ENCODE measurements at places on chromosomes 4 and X.

GRCh38 chrX:10022273-10022541 is 55.0 kb downstream of the CLDN34 start:
- DNase-seq, result no peak

- no peak for DNase-seq
These were observed 171.2 kb downstream of the PPP3CA start for GRCh38 chr4:101175896-101176676.

- DNase-seq, result no peak
These were observed 17.2 kb downstream of the ANXA10 start for GRCh38 chr4:168109527-168109926.

DNA sequence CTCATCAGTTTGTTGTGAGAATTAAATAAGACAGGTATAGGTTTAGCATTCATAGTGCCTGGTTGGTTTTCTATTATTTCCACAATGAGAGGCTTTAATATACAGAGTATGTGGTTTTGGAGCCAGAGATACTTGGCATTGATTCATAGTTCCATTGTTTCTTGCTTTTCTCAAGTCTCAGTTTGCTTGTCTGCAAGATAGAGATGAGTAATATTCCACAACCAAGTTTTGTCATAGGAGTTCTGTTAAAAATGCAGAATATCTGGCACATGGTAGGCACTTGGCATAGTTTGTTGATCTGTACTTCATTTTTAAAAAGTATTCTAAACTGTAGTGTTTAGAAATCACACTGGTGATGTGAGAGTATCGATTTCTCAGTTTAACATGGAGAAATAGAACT is 37.5 kb upstream of the EDA2R start:
- no peak for DNase-seq

- DNase-seq, result no peak
These were observed 13.6 kb upstream of the RBPJ start for GRCh38 chr4:26307037-26307800.

GRCh38 chr4:6916069-6916586 is 6.5 kb downstream of the TBC1D14 start:
- DNase-seq, result no peak

GRCh38 chr4:159400558-159401225 is 297.8 kb downstream of the RAPGEF2 start:
- no peak for DNase-seq

DNA sequence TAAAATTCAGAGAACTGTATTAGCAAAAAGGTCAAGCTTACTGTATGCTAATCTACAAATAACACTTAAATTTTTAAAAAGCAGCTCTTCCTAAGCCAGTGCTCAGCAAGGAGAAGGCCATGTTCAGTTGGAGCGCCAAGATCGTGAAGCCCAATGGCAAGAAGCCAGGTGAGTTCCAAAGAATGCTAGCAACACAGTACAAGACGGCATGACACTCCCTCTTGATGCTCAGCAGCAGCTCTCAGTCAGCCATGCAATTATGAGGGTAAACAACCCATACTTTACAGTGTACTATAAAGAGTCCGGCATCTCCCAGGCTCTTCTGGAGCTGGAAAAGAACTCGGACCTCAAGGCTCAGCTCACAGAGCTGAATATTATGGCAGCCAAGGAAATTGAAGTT is 34.9 kb downstream of the STX18 start:
- no peak for DNase-seq

DNA sequence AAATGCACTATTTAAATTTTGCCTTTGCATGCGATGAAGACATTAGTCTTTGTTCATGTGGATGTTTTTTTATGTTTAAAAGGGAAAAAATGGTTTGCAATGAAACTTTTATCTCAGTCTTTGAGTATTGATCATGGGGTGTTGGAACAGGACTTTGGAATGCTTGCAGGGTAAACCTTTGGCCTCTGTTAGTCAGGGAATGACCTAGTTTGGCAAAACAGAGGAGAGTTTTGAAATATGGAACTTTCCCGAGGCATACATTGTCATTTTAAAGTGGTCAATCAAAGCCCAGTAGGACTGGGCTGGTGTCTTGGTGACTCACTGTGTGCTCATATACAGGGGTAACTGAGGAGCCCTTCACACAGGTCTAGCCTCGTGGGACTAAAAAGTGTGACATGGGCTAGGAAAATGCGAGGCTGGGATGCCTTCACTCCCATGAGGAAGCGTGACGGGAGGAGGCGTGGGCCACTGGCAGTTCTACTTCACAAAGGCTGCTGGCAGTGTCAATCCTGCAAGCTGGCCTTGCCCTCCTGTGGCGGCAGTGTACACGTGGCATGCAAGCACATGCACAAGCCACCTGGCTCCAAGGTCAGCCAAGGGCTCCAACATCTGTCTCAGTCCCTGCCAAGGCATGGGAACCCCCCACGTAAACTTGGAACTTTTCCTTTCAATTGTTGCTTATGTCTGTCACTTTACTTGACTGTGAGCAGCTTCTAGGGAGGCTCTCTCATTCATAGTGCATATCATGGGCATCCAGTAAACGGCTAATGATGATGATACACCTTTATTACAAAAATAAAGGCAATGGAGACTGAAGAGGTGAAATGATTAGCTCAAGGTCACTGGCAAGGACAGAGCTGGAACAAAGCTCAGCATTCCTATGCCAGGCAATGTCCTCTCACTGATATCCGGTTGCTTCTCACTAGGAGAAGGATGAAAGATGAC is 5.2 kb upstream of the F11 start:
- no peak for DNase-seq

- DNase-seq, result no peak
These were observed 188.4 kb upstream of the ANK2 start for GRCh38 chr4:112860830-112861690.

DNA sequence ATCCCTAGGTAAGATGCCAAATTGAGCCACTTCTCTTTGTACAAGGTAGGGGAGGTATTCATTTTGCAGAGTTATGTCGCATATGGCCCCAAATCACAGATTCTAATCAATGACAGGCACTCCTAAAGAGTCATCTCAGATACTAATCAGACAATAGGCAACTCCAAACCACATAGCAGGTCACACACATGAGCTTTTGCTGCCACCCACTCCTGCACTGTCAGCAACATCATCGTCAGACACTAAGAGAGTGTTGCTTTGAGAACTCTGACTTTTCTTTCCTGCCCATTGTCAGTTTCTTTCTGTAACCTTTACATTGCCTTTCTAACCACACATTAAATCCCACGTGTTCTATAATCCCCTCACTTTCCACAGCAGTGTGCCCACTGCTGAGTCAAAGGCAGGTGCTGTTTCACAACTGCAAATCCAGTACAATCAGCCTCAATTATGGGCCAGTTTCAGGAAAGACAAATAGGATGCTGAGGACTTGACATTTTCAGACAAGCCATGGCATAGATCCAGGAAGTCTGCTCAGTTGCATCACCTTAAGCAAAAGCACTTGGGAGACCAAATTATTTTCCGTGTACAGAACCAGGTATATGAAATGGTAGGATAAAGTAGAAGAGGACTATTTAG is 23.5 kb downstream of the TMEM31 start:
- DNase-seq, result no peak
